RWPE1 (cell line): ENCODE measurements at places on chromosomes 6 and 20.

DNA sequence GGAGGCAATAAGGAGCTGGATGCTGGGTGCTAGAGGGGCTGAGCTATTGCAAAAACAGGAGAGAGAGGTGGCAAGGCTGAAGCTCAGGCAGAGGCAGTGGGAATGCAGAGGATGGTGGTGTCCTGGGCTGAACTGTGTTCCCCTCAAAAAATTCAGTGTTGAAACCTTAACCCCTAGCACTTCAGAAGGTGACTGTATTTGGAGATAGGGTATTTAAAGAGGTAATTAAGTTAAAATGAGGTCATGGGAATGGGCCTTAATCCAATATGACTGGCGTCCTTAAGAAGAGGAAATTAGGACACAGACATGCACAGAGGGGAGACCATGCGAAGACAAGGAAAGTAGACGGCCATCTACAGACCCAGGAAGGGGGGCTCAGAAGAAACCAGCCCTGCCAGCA lies 11.5 kb upstream of the MMP9 start:
- no peak for DNase-seq

- DNase-seq: no peak
Measured at GRCh38 chr6:134910593-134910935, 39.3 kb downstream of the ALDH8A1 start.

- peak; percentile 69 for DNase-seq
Measured at GRCh38 chr6:1535295-1535694, 74.4 kb upstream of the FOXC1 start.

GRCh38 chr20:370151-370600 lies 10.4 kb upstream of the TRIB3 start:
- DNase-seq: no peak

DNA sequence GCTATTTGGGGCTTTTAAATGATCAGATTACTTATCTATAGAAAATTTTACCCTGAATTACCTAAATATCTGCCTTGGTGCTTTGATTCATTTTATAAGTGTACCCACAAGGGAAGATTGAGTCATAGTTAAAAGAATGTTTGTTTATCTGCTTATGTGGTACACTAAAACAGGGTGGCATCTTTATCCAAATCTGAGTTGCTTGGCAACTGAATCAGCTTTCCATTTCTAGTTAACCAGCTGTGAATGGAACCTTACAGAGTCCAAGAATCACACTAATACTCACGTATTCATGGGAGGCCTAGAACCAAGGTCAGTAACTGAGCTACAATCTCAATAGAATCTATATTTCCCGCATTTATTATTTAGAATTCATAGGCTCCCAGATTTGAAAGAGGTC lies 44.0 kb upstream of the CAP2 start:
- peak; percentile 9 for DNase-seq

DNA sequence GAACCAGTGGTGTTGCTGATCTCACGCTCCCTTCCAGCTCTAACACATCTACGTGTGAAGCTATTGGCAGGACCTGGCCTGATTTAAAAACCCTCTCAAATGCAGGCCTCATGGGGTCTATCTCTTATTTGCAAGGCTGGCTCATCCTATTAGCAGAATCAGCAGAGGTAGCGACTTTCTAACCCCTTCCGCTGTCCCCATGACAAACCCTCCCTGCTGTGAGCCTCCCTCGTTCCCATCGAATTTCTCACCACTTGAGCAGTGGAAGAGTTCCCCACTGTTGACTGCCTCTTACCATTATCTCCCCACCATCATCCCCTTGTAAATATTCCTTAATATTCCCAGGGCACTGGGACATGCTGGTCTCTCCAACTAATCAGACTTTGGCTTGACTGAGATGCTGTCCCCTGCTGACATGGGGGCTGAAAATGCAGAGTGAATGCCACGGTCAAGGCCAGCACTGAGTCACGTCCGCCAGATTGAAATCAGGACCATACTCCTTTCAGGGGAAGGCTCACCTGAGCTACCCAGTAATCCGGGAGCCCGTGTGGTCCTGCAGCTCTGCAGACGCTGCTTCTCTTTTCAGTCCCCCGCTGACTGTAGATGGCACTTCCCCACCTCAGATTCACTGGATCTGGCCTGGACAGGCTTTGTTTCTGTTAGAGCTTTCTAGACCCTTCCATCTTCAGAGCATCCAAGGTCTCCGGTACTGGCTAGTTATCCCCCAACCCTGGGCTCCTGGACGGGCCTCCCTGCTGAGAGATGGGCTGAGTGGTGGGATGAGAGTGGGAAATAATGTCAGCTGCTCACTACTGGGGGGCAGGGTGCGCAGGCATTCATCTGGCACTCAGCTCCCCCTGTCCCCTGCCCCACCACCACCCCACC lies 23.1 kb downstream of the AAR2 start:
- no peak for DNase-seq

- no peak for DNase-seq
Measured at GRCh38 chr20:1587781-1588532, 30.5 kb upstream of the SIRPD start.

GRCh38 chr6:25553502-25553901 lies 98.5 kb upstream of the SCGN start:
- DNase-seq: no peak

GRCh38 chr6:50889935-50890334 lies 71.3 kb downstream of the TFAP2B start:
- no peak for DNase-seq

DNA sequence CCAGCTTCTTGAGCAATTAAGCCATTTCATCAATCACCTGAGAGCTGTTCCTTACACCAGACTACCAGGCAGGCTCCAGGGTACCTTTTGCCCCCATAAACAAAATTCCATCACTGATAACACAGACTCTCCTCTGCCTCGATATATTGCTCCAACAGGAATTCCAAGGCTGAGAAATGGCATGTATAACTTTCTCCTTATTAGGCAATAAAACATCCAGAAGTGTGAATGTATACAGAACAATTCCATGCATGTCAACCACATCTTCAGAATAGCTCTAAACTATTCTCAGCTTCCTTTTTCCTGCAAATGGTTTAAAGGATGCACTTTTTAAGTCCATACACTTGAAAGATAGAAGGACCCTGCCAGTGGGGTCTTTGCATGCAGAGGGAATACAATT lies 73.8 kb downstream of the EDN3 start:
- DNase-seq: no peak

DNA sequence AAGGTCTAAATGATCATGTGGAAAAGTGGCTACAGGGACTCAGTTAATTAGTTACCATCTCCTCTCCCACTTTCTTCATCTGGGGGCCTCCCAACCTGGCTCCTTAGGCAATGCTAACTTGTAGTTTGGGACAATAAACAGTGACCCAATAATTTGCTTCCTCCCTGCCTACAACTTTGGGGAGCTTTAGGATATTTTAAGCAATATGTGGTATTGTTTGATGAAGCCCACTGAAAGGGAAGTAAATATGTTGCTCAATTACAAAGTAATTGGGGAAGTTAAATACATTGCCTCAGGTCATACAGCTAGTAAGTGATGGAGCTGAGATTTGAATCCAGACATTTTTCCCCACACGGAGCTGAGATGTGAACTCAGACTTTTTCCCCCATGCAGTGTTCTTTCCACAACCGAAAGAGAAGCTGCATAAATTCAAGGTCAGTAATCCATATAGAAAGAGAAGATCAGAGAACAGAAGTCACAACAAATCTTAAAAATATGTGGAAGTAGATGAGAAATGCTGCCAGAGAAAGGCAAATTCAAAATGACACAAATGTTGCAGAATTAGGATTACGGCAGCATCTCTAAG lies 26.6 kb downstream of the ZHX3 start:
- no peak for DNase-seq

- DNase-seq: no peak
Measured at GRCh38 chr6:75279418-75279817, 5.2 kb downstream of the TMEM30A start.

- no peak for DNase-seq
Measured at GRCh38 chr6:168041928-168042327, 37.1 kb downstream of the FRMD1 start.

- DNase-seq: no peak
Measured at GRCh38 chr6:90297867-90298381, 1.3 kb upstream of the BACH2 start.

GRCh38 chr20:58407201-58407873 lies 18.3 kb downstream of the VAPB start:
- peak; percentile 84 for DNase-seq

DNA sequence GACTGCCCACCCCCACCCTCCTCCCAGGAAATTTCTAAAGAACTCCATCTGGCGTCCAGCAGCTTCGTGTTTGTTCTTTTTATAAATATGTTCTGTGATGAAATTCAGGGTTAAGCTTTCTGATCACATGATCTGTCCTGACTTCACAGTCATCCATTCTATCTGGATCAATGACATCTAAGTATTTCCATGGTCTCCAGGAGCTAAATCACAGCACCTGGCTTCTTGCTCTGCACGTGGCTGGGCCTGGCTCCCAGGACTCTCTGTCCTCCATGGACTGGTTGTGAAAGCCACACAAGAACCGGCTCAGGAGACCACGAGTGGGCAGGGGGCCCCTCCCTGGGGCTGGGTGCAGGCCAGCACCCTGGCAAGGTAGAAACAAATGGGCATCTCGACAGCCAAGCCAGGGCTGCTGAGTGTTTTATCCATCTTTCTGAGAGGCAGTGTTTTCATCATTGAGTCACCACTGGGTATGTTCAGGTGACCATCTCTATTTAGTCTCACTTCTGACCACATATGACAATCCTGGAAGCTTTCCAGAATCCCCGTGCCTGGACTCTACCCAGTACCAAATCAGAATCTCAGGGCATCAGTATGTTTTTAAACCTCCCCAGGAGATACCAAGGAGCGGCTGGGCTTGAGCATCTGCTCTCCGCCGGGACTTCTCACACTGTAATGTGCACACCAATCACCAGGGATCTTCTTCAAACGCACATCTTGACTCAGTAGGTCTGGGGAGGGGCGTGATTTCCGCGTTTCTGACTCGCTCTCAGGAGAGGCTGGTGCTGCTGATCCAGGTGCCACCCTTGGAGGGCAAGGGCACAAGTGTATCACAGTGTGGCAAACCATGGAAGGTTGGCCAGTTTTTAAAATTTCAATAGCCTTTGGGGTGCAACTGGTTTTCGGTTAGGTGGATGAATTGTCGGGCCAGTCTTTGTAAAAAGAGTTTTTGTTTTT lies 31.6 kb upstream of the PXDC1 start:
- no peak for DNase-seq

DNA sequence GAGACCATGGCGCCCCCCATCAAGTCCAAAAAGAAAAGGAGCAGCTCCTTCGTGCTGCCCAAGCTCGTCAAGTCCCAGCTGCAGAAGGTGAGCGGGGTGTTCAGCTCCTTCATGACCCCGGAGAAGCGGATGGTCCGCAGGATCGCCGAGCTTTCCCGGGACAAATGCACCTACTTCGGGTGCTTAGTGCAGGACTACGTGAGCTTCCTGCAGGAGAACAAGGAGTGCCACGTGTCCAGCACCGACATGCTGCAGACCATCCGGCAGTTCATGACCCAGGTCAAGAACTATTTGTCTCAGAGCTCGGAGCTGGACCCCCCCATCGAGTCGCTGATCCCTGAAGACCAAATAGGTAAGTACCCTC lies 41.7 kb upstream of the NAA20 start:
- peak; percentile 51 for DNase-seq

DNA sequence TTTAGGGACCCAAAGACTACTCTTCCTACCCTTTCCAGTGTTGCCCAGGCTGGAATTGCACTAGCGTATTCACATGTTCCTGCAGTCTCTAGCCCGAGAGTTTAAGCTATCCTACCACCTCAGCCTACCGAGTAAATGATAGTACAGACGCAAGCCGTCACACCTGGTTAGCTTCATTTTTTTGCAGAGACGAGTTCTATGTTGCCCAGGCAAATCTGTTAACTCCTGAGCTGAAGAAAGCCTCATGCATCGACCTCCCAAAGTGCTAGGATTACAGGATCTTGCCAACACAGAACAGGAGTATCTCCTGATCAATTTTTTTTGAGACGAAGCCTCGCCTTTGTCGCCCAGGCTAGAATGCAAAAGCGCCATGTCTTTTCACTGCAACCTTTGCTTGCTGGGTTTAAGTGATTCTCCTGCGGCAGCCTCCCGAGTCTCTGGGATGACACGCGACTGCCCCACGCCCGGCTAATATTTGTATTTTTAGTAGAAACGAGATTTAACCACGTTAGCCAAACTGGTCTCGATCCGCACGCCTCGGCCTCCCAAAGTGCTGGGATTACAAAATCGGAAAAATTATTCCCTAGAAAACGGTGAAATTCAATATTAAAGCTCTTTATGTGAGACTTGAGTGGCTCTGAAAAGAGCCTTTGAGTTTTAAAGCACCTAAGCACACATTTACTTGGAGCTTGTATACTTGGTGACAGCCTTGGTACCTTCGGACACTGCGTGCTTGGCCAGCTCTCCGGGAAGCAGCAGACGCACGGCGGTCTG lies 128.5 kb downstream of the HFE start:
- no peak for DNase-seq

DNA sequence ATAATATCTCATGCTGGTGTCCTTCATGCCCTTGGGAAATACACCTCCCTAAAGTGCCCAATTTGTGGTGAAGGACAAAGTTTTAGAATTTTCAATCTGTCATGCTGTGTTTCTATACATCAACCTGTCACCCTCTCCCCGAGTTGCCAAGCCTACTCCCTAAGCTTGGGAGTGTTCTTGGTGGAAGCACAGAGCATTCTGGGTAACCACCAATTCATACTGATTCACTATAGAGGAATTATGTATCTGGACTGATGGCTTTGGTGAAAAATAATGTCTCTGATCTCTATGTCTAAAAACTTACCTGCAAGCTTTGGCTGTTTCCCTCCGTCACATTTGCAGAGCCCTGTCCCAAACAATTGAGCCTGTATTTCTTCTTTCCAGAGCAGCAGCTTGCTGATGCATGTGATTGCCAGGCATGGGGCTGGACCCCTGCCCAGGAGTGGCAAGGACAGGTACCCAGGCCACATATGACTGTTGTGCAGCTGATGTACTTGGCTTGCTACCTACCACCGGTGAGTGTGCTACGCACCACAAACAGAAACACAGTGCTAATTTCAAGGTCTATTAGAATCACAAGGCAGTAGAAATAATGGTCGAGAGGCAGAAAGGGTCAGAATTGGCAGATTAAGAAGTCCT lies 202.8 kb upstream of the CITED2 start:
- DNase-seq: no peak

- DNase-seq: no peak
Measured at GRCh38 chr20:15380770-15381169, 1043.4 kb upstream of the FLRT3 start.

GRCh38 chr6:35931120-35931561 lies 10.2 kb upstream of the SRPK1 start:
- DNase-seq: no peak

GRCh38 chr20:37615340-37616109 lies 78.3 kb upstream of the CTNNBL1 start:
- no peak for DNase-seq

DNA sequence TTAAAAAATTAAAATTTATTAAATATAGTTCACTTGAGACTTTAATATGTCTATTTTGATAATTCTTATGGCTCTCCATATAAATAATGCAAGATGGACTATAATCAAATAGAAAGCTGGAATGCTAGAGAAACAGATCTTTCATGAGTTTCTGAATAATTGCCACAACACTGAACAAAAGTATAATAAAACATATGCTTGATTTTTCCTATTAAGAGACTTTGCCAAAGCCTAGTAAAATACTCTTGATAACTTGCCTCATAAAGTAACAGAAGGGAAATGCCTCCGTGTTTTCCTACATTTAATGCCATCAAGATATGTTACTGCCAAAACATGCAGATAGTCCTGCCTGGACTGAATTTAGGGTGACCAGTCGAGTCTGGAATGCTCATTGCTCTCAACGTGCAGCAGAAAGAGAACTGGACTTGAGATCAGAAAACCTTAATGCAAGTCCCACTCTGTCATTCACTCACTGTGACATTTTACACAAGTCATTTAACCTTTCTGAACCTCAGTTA lies 153.2 kb downstream of the AIG1 start:
- DNase-seq: no peak
